ENCODE measurements at places on chromosomes 1 and 21. TPM values are rescaled to one million over a fixed set of nuclear protein-coding genes. Genes with fewer than 3 reads are reported as not detected.

DNA sequence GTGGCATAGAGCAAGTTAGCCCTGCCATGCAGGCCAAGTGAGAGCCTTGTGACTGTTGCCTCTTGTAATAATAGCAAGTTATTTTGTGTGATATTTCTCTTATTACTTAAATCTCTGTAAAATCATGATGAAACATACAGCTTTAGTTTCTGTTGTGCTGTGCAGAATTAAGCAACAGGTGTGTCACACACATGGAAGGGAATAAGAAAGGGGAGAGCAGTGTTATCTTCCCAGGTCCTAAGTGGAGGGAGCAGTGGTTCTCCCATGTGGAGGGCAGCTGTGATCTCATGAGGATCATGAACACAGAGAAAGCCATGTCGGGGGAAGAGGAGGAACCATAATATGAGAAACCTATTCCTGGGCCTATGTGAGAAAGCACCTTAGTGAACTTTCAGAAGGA lies 25.2 kb upstream of the SCYL3 start:
- no peaks in the 10 kb centered on the region for H3K27me3 ChIP-seq
- no peak overlapping the region for H3K4me3 ChIP-seq
- H3K27ac ChIP-seq, result no peak overlapping the region
- no peak for DNase-seq
- H3K4me1 ChIP-seq, result no peaks in the 10 kb centered on the region

The OR2L2 gene
- not detected for polyA plus RNA-seq

- peak; percentile 40 for DNase-seq
- H3K4me3 ChIP-seq, result peak overlapping the region; percentile 85
- H3K27me3 ChIP-seq, result no peaks in the 10 kb centered on the region
- H3K4me1 ChIP-seq, result peaks cover 5% of the 10 kb centered on the region
- H3K27ac ChIP-seq, result peak overlapping the region; percentile 80
Measured at GRCh38 chr21:36260030-36260787, 59.8 kb upstream of the MORC3 start.

DNA sequence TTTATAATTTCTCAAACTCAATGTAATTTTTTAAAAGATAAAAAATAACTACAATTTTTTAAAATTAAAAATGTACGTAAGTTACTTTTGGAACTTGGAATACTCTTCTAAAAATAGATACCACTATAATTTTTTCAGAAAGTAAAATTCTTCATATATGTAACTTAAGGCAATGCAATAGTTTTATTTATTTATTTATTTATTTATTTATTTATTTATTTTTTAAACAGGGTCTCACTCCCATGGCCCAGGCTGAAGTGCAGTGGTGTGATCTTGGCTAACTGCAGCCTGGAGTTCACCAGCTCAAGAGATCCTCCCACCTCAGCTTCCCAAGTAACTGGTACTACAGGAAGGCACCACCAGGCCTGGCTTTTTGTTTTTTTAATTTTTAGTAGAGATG lies 3.1 kb upstream of the KRTAP23-1 start:
- no peak for DNase-seq
- no peak overlapping the region for H3K27ac ChIP-seq
- no peak overlapping the region for H3K4me3 ChIP-seq
- H3K36me3 ChIP-seq, result no peaks in the 10 kb centered on the region
- H3K27me3 ChIP-seq, result no peaks in the 10 kb centered on the region

DNA sequence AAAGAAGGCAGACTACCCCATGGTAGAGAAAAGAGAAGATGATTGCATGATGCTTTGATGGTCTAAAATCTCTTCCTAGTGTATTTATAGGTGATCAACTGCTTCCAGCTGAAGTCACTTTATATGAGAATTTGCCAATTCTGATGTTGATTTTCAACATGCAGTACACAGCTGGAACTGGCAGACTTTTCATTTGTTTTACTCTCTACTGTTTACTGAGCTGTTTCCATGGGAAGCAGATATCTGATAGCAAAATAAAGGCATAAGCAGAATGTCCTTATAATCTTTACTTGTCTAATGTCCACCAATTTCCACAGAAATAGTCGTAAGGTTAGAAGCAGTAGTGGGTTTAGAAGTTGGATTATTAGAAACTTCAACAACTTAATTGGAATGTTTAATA lies 74.9 kb downstream of the SYDE2 start:
- DNase-seq, result no peak
- no peaks in the 10 kb centered on the region for H3K27me3 ChIP-seq
- no peak overlapping the region for H3K27ac ChIP-seq
- H3K36me3 ChIP-seq, result no peaks in the 10 kb centered on the region

- peaks cover 20% of the 10 kb centered on the region for H3K4me1 ChIP-seq
- H3K27me3 ChIP-seq, result peaks cover 54% of the 10 kb centered on the region
- no peak overlapping the region for H3K27ac ChIP-seq
- peak overlapping the region; percentile 61 for H3K4me3 ChIP-seq
- DNase-seq, result no peak
- no peaks in the 10 kb centered on the region for H3K36me3 ChIP-seq
Measured at GRCh38 chr1:94927405-94928175, 680 bp upstream of the CNN3 start.

The ACADM gene
- 31.3 TPM for polyA plus RNA-seq

Measured in CD14-positive monocyte (primary cell).